Stimulated activated CD8-positive, alpha-beta memory T cell treated with anti-CD3 and anti-CD28 coated beads, Interleukin-7, amount 100 ng/mL, for 24 hours (primary cell): ENCODE measurements at places on chromosomes 6 and 20.
A peak's percentile ranks its signal among the peaks of the same experiment; 100 is the strongest.

DNA sequence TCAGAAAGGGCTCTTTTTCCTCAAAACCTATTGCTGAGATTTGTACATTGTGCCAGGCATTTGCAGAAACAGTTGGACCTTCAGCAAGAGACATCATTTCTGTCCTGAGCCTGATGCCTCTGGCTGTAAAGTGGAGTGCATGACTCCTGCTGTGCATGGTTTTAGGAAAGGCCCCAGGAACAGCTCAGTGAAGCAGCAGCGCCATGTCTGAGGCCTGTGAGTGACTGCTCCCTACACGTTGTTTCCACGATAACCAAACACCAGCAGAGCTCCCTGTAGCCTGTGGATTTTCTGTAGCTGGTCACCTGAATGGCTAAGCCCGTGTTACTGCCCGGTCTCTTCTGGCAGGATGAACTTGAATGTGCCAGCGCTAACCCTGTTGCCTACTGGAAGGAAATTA, 232.5 kb downstream of the TFAP2C start:
- no peak for DNase-seq

GRCh38 chr6:83600459-83600858, 88.1 kb downstream of the PRSS35 start:
- no peak for DNase-seq

GRCh38 chr6:33716890-33717632, 5.6 kb upstream of the UQCC2 start:
- DNase-seq, result no peak

DNA sequence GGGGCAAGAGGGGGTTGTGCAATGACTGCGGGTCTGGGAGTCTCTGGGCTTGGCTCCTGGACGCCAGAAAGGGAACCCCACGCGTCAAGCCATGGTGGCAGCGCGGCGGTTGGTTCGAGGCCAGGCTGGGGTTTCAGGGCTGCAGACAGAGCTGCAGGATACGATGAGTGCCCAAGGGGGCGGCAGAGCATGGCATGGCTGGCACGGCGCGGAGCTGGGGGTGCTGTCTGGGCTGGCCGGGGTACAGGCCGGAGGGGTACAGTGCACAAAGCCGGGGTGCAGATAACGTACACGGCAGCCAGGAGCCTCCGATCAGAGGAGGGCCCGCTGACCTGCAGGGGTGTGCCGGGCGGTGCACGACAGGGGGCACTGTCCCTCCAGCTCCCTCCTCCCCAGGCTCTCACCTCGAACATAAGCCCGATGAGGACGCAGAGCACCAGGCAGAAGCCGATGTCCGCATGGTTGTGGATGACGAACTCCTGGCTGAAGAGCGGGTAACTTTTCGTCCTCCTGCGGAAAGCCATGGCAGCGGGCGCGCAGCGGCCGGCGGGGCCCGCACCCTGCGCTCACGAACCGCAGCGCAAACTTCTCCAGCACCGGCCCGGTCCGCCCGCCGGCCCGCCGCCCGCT, 353 bp downstream of the TRAM2 start:
- DNase-seq, result no peak

DNA sequence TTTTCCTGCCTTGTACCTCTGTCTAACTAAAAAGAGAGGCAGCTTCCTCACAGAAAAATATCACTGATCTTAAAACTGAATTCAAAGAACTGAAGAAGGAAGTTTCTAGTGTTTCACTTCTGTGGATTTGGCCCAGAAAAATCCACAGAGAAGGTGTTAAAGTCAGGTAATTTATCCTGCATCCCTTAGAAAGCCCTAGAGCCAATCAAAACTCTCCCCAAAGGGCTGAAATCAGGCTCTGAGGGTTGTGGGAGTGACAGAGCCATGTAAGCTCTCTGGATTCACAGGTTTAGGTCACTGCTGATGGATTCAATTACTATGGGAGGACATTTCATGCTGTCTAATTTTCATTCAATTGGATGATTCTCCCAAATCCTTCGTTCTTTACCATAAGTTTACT, 152.3 kb downstream of the OR2B2 start:
- DNase-seq, result no peak

- DNase-seq, result no peak
Measured at GRCh38 chr6:38282911-38283310, 356.8 kb downstream of the BTBD9 start.

DNA sequence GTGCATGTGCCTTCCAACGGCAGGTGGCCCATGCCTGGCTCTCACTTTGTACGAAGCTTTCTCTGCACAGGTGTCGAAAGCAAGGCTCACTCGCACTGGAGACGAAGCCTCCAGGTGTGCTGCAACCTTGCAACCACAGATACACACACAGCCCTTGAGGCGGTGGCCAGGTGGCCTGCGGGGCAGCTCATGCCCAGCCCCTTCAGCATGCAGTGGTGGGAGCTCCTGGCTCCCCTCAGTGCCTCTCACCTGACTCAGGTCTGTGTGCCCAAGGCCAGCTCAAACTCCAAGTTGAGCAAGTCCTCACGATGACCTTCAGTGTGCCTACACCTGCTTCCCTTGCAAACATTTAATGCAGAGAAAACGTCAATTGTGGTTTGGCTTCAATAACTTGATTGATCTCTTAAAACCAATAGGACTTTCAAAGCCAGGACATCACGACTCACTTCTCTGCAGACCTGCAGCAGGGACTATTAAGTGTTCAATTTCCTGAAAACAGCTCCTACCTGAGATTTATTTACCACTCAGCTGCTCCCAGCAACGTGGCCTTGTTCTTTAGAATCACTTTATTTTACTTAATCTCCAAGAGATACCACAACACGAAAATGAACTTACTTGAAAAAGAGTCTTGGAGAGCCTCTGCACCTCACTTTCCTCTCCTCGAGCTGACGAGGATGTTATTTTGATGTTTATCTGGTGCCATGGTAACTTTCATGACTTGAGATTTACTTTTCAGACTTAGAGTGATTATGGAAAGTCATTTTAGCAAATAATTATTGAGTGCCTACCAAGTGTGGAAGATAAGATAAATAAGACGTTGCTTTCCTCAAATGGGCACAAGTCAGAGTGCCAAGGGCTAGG, 86.3 kb downstream of the SLC22A23 start:
- no peak for DNase-seq

- DNase-seq, result no peak
Measured at GRCh38 chr6:158760618-158761250, 58.4 kb downstream of the EZR start.

- DNase-seq, result no peak
Measured at GRCh38 chr20:50185426-50185825, 5.2 kb upstream of the CEBPB start.

GRCh38 chr6:11478586-11478985, 59.0 kb upstream of the TMEM170B start:
- DNase-seq, result no peak

- DNase-seq, result no peak
Measured at GRCh38 chr6:3729603-3730344, 21.7 kb downstream of the PXDC1 start.

GRCh38 chr20:24814556-24815195, 134.4 kb upstream of the CST7 start:
- DNase-seq, result no peak

DNA sequence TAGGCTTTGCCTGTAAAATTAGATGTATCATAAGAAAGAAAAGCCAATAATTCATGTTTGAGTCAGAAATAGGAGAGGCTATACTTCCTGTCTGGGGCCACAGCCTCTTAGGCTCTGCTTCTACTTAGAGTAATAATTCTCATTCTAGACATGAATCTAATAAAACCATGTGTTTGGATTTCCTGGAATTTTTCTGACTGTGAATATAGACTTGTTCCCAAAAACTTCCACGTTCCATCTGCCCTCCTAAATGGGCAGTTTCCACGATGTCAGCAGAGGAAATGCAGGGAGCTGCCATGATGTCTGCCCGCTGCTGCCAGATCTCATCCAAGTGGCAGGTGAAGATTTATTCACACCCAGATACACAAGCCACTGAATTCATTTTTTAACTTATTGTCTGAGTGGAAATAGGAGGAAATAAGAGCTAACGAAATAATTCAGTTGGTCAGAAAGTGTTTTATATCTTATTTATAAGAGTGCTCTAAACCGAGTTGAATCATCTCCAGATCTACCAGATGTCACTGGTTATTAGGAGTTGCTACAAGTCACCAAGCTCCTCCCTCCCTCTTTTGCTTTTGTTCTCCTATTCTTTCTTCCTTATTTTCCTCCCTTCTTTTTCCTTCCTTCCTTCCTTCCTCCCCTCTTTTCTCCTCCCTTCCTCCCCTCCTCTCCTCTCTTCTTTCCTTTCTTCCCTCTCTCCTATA, 69.3 kb downstream of the ALDH8A1 start:
- DNase-seq, result no peak

- DNase-seq, result no peak
Measured at GRCh38 chr6:66896415-66896814, 1189.4 kb upstream of the EYS start.

- DNase-seq, result no peak
Measured at GRCh38 chr20:64041040-64041780, 5.2 kb downstream of the C20orf204 start.

DNA sequence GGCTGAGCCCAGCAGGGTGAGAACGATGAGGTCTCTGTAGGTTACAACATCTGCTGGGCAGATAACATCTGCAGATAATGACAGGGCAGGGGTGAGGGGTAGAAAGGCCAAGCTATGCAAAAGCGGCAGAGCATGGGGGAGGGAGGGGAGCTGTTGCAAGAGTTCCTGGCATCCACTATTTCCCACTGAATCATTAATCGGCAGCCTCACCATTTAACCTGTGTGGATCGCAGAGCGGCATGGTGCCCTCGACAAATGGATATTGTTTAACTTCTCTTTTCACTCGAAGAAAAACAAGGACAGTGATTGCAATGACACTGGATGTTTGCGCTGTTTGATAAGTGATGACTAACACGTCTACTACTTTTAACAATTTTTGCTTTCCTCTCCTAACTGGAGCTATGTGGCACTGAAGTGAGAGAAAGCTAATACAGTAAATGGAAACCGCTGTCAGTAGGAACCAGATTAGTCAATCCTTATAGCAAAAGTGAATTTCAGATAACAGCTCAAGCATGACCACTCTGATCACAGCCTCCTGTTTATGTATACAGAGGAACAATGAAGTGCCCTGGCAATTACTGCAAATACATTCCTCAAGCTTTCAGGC, 381.5 kb downstream of the TFAP2A start:
- no peak for DNase-seq

- DNase-seq, result no peak
Measured at GRCh38 chr6:35080016-35080680, 61.0 kb downstream of the TCP11 start.

- DNase-seq, result peak; percentile 26
Measured at GRCh38 chr6:167706313-167707109, 120.2 kb upstream of the AFDN start.

GRCh38 chr6:11414176-11414963, 123.2 kb upstream of the TMEM170B start:
- no peak for DNase-seq

GRCh38 chr6:52301326-52301725, 16.8 kb upstream of the MCM3 start:
- DNase-seq, result no peak
